ENCODE measurements at places on chromosomes 6 and 20.

DNA sequence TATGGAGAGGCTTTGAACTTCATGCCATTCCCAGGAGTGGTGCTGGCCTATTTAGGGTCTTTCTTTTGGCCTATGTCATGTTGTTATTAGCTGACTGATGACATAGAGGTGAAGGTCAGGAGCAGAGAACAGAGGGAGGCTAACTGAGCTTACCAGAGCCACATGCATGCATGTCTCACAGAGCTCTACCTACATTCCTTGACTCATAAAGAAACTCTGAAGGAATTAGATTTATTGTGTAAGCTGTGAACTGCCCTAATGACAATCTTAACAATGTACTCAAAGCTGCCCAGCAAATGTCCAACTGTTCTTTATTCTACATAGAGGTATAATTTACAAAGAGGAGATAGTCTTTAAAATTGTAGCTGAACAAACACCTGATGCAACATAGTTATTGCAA, 192.7 kb upstream of the CNR1 start:
- DNase-seq, result no peak

- DNase-seq, result no peak
Observed at GRCh38 chr6:71383901-71384489, 95.4 kb downstream of the OGFRL1 start.

GRCh38 chr6:17883665-17884497, 103.6 kb downstream of the KIF13A start:
- no peak for DNase-seq

GRCh38 chr20:7375905-7376304, 564.4 kb downstream of the HAO1 start:
- no peak for DNase-seq

GRCh38 chr6:136716917-136717715, 75.2 kb downstream of the MAP3K5 start:
- DNase-seq, result no peak

DNA sequence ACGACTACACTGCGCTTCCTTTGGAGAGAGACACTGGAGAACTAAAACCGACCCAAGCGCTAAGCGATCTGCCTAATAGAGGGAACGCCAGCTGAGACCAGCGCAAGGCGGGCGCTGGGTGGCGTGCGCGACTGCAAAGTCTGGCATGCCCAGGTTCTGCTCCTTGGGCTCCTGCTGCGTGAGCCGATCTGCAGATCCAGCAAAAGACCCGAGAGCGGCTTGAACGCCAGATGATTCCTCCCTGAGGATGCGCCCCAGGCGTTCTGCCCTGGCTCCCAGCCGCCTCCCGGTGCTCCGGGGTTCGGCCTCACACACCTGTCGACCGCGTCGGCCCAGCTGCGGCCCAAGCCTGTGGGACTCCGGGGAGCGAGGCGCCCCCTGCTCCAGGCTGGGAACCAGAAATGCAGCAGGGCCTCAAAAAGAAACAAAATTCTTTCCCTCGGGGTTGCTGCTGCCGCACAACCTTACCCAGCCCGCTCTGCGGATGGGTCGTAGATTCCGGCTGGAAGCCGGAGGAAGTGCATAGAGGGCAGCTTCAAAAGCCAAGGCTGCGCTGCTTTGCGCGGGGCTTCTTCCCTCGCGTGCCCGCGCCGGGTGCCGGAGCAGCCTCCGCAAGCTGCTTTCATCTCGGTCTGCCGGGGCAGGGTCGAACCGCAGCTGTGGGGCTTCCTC, 17.9 kb upstream of the PRDM13 start:
- peak; percentile 39 for DNase-seq

GRCh38 chr6:166640342-166641043, 13.4 kb upstream of the RPS6KA2 start:
- no peak for DNase-seq

All from NCI-H187 (cell line).